Posterior cingulate gyrus (tissue), 11 donors: ENCODE measurements at places on chromosomes 3 and 15.
A peak's percentile ranks its signal among the peaks of the same experiment; 100 is the strongest.

GRCh38 chr3:143301031-143301901 lies 181.7 kb downstream of the CHST2 start:
- no peak for DNase-seq

GRCh38 chr3:6680119-6680806 lies 180.7 kb upstream of the GRM7 start:
- DNase-seq = no peak

DNA sequence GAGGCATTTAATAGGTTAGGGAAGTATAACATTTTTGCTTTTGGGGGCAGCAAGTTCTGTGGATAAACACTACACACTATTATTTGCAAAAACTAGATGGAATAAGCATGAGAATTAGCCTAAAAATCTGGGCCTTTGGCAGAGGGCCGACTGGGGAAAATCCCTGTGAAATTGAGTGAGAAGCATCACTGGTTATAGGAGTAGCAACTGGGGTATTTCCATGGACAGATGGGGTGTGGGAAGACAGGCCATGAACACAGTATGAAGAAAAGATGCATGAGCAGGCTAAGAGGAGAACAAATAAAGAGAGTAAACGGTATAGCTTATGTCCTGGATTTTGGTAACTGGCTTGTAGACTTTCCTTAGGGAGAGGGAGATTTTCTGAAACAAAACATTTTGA lies 32.9 kb upstream of the CSPG5 start:
- DNase-seq = peak; percentile 38

DNA sequence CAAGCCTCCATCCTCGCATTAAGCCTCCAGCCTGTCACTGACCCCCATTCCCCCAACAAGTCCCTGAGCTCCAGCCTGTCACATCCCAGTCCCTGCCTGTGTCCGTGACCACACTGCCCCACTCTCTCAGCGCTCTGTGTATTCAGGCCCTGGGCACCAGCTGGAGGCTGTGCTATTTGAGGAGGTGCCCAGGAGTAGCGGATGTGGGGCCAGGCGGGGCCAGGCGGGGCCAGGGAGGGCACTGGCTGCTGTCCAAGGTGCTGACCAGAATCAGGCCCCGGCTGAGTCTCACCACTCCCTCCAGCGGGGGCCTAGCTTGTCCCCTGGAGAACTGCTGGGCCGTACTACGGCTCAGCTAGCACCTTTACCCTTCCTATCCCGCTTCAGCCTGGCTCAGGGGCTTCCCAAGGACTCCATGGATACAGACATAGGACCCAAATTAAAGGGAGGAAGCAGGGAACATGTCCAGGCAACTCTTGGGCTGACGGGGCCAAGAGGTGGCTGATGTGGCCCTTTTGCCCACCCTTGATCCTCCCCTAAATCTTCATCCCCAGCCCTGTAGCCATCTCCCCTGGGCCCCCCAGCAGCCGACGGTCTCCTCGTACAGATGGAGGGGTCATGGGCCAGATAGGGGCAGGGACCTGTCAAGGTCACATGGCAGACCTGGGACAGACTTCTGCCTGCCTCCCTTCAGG lies 1.1 kb downstream of the HHATL start:
- DNase-seq = peak; percentile 94

GRCh38 chr3:72487946-72488737 lies 360.1 kb downstream of the SHQ1 start:
- DNase-seq = no peak
